ENCODE measurements at places on chromosomes 1 and 21.
A peak's percentile ranks its signal among the peaks of the same experiment; 100 is the strongest.

- DNase-seq, result peak; percentile 50
Measured at GRCh38 chr1:195663549-195664280, 944.5 kb downstream of the KCNT2 start.

DNA sequence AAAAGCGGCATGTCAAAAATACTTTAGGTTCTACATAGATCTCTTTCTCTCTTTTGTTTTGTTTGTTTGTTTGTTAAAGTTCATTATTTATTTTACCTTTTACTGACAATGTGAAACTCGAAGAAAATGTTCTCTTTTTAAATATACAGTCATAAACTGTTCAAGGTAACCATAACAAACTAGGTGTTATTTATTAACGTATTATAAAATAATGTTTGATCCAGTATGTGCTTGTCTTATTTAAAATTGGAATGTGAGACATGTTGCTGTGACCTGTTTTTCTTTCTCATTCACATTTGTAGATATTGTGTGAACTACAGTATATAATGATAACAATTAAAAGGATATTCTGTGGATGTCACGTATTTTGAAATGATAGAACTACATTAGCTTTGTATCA is 5.9 kb upstream of the LEPR start:
- DNase-seq, result no peak

DNA sequence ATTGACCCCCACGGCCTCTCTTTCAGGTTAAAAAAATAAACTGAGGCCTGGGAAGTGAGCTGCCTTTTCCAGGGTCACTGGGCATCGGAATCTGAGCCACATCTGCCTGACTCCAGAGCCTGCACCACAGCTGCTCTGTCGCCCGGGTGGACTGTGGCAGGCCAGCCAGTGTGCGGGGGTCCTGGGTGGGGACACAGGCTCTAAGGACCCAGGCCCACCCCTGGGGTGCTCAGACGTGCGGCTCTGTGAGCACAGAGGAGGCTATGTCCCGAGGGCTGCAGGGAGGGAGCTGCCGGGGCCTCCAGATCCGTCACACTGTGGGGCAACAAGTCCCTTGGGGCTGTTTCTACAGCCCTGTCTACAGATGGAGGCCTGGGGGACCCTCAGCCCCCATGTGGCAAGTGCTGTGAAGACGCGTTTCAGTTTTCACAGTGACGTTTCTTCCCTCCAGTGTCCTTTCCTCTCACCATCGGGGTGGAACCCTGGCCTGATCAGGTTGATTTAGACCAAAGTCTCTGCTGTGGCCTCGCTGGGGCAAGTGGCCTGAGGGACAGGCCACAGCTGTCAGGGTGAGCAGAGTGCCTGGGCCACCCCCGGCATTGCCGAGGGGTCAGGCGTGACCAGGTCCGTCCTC is 39.2 kb upstream of the ACTRT2 start:
- DNase-seq, result no peak

DNA sequence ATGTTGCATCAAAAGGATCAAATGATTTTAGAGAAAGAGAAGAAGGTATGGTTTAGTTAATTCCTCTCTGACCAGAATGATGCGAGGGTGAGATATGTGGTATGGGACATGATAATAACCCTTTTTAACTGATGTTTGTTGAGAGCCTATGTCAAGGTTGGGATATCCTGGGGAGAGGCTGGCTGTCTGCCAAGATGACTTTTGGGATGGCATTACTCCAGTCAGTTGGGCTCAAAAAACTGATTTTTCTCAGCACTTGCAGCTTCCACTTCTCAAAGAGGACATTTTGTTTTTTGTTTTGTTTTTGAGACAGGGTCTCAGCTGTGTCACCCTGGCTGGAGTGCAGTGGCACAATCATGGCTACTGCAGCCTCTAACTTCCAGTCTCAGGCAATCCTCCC is 17.7 kb upstream of the STX12 start:
- DNase-seq, result no peak

GRCh38 chr1:36156329-36157114 is 562 bp downstream of the MAP7D1 start:
- peak; percentile 72 for DNase-seq

DNA sequence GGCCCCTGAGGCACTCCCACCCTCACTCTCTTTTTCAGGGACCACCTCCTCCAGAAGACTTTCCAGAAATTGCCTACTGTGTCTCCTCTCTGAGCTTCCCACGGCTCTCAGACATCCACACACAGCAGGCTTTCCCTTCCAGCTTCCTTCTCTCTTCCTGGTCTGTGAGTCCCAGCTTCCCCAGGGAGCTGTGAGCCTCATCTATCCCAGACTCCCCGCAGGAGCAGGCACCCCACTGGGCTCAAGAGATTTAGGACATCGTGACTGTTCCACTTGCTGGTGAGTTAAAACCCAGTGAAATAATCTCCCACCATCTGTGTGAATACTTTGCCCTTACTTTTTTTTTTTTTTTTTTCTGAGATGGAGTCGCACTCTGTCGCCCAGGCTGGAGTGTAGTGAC is 22.0 kb upstream of the PRELP start:
- DNase-seq, result no peak

DNA sequence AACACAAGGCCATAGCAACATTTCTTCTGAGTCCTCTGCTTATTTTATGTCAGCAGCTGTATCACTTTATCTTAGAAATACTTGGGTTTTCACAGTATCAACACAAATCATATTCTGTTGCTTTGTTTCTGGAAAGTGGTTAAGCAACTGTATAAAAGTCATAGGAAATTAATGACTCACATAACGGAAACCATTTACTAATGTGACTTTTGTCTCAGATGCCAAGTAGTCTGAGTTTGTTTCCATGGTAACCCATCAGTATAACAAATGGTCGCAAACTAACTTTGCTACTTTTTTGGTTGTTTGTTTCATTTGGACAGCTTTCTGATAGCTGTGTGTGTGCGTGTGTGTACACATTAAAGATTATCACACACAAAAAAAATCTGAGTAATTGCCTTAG is 31.1 kb downstream of the EEIG2 start:
- DNase-seq, result peak; percentile 73

DNA sequence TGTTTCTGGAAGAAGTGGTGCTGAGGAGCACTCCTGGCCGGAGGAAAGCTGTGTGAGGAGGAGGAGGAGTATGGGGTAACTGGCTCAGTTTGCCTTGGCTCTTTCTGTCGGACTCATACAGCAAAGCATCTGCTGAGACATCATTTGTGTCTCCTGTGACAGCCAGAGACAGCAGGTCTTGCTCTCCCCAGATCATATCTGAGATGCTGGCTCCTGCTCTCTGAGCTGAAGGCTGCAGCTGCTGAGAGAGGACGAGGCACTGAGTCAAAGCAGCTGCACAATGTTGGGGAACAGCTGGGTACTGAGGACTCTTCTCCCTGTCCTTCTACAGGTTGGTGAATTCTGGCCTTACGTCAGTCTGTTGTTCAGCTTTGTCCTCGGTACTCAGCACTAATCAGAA is 14.3 kb downstream of the OR2B11 start:
- DNase-seq, result no peak

DNA sequence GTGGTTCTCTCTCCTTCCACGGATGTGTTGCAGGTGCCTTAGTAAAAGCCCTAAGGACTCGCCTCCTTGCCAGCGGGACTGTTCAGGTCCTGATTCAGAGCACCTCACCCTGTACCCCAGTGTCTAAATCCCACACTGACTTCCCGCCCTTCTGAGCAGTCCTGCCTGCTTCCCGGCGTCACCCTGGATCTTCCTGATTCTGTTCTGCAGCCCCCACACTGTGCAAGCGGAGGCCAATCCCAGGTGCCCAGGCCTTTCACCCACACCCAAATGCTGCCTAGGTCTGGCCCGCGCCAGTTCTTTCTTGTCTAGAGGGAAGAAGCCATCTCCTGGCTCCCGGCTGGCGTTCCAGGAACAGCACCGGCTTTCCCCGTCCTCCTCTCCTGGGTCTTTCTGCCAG is 95.9 kb upstream of the GALNT2 start:
- no peak for DNase-seq

GRCh38 chr1:37238364-37239224 is 204.3 kb upstream of the GRIK3 start:
- DNase-seq, result no peak

DNA sequence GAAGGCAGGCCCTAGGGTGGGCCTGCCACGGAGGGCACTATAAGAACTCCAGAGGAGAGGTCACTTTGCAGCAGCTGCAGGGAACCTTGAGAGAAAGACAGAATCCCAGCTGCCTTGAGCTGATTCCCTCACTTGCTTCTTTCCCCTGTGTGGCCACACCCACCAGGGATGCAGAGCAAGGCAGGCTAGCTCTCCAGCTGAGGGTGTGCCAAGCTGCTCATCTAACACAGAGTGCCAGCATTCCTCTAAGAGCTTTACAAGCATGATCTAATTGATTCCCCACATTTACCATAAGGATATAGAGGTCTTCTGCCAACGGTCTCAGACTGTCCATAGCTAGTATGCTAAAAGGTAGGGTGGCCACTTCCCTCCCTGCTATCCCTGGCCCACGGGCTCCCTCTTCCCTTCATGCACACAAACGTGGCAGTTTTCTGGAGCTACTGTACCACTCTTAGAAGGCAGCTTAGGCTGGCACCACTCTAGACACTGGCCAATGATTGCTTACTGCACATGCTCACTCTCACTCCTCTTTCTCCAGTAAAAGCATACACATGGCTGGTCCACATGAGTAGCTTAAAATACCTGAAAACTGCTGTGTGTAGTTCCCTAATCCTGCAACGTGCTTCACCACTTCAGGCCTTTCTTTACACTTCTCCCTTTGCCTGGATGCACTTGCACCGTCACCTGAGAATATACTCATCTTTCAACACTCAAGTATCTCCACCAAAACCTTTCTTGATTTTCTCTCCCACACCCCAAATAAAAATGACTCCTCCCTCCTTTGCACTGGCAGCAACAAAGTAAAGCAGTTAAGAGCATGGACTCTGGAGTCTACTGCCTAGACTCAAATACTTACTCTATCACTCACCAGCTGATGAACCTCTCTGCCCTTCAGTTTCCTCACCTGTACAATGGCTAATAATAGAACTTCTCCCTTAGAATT is 57.7 kb downstream of the DMAP1 start:
- peak; percentile 48 for DNase-seq

- DNase-seq, result no peak
Measured at GRCh38 chr1:33317946-33318345, 3.0 kb downstream of the A3GALT2 start.

- no peak for DNase-seq
Measured at GRCh38 chr1:228695015-228695955, 40.0 kb upstream of the RHOU start.

DNA sequence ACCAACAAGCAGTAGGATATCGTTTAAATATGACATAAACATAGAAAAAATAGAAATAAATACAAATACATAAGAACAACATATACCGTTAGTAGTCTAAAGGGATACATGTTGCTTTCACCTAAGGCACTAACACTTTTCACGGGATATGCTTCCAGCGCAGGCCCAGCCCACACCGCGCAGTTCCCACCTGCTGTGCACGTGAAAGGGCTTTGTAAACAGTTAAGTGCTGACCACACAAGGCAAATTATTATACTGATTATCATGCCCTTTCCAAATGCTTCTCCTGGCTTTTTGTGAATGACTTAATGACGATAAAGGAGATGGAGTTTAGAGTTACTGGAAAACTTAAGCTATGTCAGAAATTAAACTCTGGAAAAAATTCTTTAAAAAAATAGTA is 11.3 kb upstream of the IL22RA1 start:
- no peak for DNase-seq

GRCh38 chr1:31752952-31753475 is 11.1 kb downstream of the ADGRB2 start:
- no peak for DNase-seq

GRCh38 chr1:115647919-115648650 is 6.3 kb downstream of the VANGL1 start:
- DNase-seq, result no peak

DNA sequence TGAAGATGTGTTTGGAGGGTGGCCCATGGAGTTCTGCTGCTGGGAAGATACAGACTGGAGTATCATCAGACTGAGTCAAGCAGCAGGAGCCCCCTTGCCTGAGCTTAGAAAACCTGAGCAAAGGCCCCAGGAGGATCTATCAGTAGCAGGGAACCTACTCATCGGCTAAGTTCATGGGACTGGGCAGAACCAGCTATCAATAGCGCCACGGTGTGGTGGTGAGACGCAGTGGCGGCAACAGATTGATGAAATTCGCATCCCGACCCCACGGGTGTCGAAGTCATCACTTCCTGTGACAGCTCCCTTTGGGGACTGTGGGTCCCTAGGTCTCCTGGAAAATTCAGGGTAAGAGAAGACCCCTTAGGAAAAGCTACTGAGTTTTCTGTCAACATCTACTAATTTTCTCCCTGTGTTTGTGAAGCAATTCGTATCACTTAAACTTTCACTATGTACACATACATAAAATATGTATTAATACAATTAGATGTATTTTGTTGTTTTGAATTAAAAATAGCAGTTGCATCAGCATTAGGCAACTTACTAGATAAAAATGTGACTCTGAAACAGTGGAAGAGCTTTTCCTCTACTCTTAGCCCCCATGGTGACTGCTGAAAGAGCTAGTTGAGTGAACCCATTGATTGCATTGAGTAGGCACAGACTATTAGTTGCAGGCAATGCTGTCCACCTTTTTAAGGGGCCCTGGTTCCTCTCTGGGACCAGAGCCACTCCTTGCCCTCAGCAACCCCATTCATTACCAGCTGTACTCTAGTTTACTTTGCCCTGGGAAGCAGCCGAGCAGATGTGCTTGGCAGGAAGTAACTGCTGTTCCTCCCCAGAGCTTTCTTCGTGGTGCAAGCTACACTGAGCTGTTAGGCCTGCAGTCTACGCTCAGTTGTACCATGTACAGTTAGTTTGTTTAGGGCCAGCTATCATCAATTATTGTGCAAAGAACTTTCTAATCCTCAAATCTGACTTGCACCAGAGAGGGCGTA is 7.3 kb upstream of the CACNA1S start:
- peak; percentile 34 for DNase-seq

DNA sequence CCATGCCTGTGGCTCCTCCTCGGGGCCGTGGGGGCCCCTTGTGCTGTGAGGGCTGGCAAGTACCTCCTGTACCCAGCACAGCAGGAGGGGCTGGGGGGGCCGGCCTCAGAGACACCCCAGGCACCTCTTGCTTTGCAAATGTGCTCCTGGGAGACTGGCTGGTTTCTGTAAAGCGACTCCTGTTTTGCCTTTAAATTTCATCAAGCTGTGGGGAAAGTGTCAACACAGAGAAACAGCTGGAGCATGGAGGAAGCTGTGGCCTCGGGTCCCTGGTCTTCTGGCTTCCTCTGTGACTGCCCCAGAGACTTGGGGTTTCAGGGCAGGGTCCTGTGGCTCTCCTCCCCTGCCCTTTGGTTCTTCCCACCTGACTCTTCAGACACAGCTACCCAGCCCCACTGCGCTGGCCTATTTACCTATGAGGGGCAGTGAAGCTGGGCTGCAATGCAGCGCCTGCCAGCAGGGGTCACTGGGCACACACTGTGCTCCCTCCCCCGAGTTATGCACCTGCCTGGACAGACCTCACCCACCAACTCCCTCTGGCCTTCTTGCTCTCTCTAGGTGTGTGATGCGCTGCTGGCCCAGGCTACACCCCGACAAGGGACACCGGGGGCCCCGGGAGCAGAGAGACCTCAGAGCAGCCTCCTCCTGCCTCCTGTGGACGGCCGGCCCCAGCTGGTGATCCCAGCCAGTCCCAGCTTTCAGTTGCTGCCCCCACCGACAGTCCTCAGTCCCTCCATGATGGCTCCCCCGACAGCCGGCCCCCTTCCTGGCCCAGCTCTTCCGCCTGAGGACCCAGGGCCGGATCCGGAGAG is 17.6 kb upstream of the PEX10 start:
- DNase-seq, result no peak

- DNase-seq, result no peak
Measured at GRCh38 chr21:14678973-14679574, 133.0 kb upstream of the SAMSN1 start.

GRCh38 chr21:25243808-25244207 is 363.5 kb downstream of the MRPL39 start:
- DNase-seq, result no peak
